ENCODE measurements at places on chromosomes 13 and 19. TPM values are rescaled to one million over a fixed set of nuclear protein-coding genes. Genes with fewer than 3 reads are reported as not detected.

Gene NCAN
- 0.77 TPM for total RNA-seq

- DNase-seq, result peak; percentile 95
Measured at GRCh38 chr19:4851551-4852290, 15.7 kb downstream of the PLIN3 start.

- DNase-seq, result no peak
Measured at GRCh38 chr13:41452462-41452861, 4.9 kb upstream of the RGCC start.

- DNase-seq, result peak; percentile 95
Measured at GRCh38 chr19:11125994-11126685, 29.4 kb downstream of the SPC24 start.

DNA sequence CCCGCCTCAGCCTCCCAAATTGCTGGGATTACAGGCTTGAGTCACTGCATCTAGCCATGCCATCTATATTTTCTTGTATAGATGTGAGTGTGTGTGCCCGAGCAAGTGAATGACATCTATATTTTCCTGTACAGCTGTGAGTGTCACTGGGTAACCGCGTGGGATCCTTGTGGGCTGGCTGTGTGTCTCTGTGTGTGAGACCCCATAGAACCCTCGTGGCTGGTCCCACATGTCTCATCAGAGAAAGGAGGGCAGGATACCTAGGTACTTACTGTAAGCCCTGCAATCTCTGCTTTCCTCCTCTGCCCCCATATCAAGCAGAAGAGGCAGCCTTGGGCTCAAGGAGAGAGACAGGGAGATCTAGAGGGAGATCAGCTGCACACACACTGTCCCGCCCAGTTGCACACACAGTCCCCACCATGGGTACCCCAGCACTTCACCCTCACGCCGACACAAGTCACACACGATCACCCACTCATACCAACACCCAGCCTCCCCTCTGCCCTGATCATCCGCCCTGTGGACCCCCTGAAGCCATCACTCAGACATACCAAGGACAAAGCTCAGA is 655 bp downstream of the DENND1C start:
- DNase-seq, result no peak

GRCh38 chr13:85362980-85363379 is 436.2 kb downstream of the SLITRK6 start:
- DNase-seq, result no peak
